ENCODE measurements at places on chromosomes 12 and 14.

- DNase-seq = no peak
Observed at GRCh38 chr12:19675361-19675760, 236.1 kb downstream of the AEBP2 start.

GRCh38 chr14:22203036-22203435 is 386.0 kb downstream of the DAD1 start:
- DNase-seq = no peak

- no peak for DNase-seq
Observed at GRCh38 chr14:20789230-20789813, 8.3 kb downstream of the RNASE6 start.

GRCh38 chr14:54166049-54166950 is 209.7 kb upstream of the BMP4 start:
- DNase-seq = no peak

DNA sequence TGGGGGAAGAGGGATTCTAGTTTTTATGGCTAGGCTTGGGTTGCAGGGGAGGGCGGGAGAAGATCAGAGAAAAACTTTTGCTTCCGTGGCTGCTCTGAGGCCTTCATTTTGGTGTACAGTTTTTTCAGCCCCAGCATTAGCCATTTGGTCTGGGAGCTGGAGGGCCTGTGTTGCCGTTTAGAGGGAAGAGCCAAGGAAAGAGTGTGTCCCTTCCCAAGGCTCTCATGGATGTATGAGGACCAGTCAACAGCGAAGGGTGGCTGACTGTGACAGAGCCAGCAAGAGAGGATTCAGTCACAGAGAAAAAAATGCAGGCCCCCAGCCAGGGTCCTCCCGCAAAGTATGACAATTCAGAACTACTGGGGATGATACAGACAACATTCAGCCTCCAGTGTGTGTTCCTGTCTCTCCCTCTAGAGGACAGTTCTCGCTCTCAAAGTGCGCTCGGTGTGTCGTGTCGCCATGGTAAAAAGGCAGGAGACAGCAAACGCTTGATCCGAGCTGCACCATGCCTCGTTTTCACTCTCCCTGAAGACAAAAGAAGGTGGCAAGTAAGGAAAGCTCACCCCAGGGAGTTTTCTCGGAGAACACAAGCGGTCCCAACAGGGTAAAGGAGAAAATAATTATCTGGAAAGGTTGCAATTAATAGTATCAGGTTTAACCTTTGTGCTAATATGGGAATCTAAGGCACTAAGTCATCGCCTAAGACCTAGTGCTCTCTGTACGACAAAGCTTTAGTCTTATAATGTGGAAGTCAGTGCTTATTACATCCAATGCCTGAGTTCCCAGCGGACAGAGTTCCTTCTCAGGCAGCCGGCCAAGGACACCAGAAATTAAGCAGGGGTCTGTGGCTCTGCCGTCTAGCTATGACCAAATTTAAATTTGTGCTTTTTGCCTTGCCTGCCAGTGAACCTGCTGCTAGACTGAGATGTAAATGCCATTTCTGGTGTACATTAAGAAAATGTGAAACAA is 157.3 kb upstream of the PLXNC1 start:
- DNase-seq = peak; percentile 85

DNA sequence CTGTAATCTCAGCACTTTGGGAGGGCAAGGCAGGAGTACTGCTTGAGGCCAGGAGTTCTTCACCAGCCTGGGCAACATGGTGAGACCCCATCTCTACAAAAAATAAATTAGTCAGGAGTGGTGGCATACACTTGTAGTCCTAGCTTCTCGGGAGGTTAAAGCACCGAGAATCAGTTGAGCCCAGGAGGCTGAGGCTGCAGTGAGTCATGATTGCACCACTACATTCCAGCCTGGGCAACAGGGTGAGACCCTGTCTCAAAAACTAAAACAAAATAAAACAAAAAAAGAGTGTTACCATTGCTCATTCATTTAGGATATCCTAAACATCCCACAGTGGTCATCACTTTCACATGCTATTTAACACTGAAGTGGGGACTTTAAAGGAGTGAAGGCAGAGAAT is 7.8 kb downstream of the NEK9 start:
- peak; percentile 58 for DNase-seq

- peak; percentile 79 for DNase-seq
Observed at GRCh38 chr12:79674629-79675028, 16.1 kb downstream of the PAWR start.

DNA sequence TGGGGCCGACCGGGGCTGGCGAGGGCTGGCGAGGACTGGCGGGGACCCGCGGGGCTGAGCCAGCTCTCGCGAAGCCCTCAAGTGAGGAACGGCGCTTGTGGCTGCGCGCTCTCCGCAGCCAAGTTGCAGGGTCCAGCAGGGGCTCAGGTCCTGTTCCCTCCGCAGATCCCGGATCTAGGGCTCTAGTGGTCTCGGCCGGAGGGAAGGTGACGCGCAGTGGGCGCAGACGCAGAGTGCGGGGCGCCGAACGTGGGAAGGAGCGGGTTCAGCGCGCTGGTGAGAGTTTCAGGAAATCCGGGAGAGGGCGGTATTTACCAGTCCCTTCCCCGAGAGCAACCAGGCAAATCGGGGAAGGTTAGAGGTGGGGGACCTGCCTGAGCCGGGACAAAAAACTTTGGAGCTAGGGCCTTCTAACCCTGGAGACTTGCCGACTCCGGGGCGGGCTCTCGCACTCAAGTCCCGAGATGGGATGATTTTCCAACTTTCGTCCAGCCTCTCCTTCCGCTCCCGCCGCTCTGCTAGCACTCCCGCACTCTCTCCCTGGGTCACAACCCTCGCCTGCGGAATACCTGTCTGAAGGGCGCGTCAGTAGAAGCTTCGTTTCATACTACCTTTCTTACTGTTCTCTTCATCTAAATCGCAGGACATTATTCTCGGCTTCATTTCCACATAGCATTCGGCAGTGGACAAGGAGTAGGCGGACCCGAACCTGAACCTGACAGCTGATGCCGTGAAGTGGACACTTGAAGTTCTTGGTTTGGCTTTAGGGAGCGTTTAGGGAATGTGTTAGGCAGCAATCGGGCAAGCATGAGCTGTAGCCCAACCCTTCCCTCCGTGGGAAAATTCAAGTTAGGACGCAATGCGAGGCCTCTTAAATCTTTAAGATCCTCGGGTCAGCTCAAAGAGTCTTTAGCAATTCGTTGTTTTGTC is 13.6 kb upstream of the PAX9 start:
- DNase-seq = peak; percentile 41

DNA sequence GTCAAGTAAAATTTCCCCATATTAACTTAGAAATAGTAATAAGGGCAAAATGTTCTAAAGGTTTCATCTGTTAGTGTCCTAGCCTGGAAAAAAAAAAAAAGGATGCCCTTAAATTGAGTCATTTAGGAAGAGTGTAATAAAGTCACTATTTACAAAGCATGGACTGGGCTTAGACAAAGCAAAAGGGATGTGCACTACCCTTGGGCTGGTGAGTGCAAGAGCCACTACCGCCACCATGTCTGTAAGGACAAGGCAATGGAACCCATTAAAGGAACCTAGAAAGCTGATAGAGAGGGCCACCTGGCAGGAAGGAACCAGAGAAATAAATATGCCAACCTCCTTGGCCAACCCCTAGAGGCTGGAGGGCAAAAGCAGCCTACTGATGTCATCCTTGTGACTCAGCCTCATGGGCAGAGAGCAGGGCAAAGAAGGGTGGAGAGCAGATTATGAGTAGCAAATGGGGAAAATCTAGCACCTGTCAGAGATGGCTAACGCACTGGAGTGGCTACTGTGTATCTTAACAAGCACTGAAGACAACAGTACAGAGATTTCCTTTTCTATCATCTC is 59.5 kb upstream of the FUT8 start:
- peak; percentile 43 for DNase-seq

GRCh38 chr12:128069359-128069997 is 197.5 kb upstream of the TMEM132C start:
- DNase-seq = peak; percentile 64

DNA sequence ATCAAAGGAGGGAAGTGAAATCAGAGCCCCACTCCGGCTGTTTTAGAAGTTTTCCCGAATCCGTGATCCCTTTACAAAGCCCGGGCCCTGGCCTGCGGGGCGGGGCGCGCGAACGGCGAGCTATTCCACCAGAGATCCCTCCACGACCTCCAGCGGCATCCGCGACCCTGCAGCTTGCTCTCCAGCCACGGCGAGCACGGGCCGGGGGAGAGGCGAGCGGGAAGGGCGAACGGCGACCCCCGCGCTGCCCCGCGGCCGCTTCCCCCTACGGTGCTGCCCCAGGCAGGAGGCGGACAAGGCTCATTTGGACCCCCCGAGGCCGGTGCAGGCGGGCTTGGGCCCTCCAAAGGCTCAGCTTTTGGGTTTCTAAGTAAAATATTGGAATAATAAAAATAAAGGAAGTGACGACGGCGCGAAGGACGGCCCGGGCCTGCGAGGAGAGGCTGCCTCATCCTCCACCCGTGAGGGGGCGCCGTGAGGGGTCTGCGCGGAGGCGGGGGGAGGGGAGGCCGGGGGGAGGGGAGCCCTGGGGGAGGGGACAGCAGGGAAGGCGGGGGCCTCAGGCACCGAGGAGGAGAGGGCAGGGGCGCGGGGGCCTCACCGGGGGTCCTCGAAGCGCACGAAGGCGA is 613 bp downstream of the SRSF9 start:
- peak; percentile 23 for DNase-seq

GRCh38 chr12:115169981-115170380 is 486.0 kb upstream of the TBX3 start:
- no peak for DNase-seq

DNA sequence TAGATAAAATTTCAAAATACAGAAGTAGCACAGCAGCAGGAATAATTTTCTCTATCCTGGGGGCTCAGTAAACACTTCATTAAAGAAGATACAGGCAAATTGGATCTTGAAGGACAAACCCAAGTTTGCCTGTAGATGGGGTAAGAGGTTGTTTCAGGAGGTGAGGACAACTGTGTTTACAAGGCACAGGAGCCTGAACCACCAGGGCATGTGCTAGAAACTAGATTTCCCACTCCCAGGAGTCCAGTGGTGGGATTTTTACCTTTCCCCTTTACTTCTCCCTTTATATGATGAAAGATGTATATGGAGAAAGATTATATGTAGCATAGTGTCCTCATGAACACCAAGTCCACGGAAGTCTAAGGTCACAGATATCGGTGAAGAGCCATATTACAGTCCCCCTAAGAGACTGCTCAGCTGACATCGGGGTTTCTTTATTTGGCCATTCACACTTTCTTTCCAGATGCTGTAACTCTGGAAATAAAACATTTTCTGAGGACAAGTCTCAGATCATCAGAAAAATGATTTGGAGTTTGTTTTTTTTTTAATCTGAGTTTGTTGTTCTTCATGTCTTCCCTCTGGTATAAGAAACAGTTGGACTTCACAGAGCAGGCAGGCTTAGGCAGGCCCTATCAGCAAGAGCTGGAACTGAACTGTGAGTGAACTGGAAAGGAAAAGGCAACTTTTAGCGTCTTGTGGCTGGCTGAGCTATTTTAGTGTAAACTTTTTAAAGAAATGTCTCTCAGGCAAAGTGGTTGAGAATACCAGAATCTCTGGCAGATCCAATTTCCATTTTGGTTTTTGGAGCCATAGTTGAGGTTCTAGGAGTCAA is 8.0 kb upstream of the EVL start:
- peak; percentile 40 for DNase-seq

DNA sequence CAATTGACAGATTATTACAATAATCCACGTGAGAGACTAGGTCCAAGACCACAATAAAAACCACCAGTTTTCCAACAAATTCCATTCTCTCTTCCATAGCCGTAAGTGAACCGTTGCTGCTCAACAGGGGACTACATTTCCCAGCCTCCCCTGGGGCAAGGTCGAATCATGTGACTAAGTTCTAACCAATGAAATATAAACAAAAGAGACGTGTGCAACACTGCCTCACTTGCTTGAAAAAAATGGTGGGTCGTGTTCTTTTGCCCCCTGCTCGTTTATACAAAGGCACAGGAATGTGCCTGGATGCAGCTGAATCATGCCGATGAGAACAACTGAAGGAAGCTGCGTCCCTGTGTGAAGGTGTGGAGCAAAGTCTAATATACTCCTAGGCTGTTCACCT is 51.1 kb downstream of the HSPB8 start:
- peak; percentile 35 for DNase-seq

GRCh38 chr14:61403411-61403810 is 82.0 kb downstream of the PRKCH start:
- no peak for DNase-seq

- peak; percentile 41 for DNase-seq
Observed at GRCh38 chr14:35534208-35534872, 376 bp downstream of the INSM2 start.

- peak; percentile 64 for DNase-seq
Observed at GRCh38 chr12:89636052-89636775, 72.4 kb downstream of the ATP2B1 start.

DNA sequence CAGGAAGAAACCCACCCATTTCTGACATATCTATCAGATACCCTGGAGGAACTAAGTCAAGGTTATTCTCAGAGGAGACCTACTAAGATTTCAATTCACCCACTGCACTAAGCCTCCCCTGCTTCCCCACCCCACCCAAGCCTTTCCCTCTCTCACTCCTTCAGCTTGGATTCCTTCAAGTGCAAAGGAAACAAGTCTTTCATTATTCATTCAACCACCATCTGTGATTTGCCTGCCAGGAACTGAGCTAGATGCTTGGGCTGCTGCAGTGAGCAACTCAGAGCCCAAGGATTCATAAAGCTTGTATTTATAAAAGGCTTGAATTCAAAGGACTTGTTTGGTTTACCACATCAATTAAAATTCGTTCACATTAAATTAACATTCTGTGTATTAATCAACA is 161.3 kb downstream of the GXYLT1 start:
- no peak for DNase-seq

DNA sequence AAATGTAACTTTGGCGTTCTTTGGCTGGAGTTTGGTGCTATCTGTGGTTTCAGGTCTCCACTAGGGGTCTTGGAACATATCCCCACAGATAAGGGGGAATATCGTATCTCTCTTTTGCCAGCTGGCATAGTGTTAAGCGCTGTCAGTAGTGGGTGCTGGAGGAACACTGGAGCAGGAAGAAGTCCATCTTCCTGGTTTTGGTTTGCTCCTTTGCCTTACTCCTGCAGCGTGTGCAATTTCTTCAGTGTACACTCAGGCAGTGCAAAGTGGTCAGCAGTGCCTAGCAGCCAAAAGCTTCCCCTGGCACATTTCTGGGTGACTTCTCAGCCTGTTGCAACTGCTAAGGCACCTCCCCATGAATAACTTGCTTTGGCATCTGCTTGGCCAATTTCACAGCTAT is 11.7 kb upstream of the RIPK3 start:
- DNase-seq = peak; percentile 58

GRCh38 chr12:120475643-120476042 is 6.1 kb upstream of the SRSF9 start:
- DNase-seq = no peak

DNA sequence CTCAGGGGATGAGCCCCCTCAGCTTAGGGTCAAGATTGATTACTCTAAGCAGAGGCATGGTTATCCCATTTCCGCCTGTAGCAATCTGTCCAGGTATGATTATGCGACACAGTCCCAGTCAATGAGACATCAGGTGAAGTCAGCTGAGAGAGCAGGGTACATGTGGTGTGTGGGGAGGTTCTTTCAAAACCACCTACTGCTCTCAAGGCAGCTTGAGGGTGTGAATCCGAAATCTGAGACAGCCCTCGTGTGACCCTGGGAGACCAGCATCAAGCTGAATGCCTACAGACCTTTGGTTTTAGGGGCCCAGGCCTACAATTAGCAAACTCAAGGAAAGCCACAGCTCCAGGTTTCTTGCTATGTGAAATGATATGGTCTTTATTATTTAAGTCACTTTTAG is 275.7 kb downstream of the ITPR2 start:
- no peak for DNase-seq
